ENCODE measurements at places on chromosomes 2 and 18.

- DNase-seq: no peak
These were observed 171.1 kb upstream of the UNC80 start for GRCh38 chr2:209600341-209601171.

DNA sequence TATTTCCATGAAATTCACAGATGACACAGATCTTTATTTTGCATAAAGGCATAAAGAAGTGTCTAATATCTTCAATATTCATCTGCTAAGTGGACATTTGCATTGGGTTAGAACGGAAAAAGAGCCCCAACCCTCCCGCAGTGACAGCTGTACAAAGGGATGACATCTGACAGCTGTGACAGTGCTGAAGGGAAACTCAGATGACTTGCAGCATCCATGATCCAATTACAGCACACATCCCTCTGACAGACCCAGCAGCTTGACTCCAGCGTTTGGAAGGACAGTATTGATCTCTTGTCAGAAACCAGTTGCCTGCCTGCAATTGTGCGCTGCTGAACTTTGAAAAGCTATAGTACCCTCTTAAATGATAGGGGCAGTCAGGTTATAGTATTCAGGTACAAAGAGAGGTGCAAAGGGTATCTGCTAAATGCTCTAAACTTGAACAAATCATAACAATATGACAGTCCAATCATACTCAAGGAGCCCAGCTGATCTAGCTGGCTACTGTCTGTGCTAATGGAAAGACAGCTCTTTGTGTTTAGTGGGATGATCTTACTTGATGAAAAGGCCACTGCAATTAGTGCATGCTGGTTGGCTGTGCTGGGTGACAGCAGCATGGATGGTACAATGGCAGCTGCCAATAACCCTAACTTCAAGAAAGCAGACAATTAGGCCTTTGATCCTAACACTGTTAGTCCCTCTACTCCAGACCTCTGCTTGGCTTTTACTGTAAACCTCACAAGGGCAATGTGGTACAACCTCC lies 599.2 kb downstream of the NR4A2 start:
- DNase-seq: no peak

- DNase-seq: peak; percentile 11
These were observed 337.5 kb upstream of the NT5C1B start for GRCh38 chr2:18926631-18927524.

DNA sequence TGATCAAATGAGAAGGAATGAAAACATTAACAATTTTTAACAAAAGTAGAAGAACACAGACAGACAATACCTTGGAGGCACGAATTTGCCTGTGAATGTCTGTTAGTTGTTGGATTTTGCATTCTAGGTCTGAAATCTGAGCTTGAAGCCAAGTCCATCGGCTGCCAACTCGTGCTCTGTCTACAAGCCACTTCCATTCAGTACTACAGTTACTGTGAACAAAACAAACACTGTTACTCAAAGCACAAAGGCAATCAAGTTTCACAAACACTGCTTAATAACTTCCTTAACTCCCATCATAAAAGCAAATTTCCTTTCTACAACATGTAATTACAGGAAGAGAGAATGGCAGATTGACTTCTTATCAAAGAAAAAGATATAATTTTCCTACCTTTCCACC lies 42.2 kb downstream of the KANSL1L start:
- DNase-seq: no peak

DNA sequence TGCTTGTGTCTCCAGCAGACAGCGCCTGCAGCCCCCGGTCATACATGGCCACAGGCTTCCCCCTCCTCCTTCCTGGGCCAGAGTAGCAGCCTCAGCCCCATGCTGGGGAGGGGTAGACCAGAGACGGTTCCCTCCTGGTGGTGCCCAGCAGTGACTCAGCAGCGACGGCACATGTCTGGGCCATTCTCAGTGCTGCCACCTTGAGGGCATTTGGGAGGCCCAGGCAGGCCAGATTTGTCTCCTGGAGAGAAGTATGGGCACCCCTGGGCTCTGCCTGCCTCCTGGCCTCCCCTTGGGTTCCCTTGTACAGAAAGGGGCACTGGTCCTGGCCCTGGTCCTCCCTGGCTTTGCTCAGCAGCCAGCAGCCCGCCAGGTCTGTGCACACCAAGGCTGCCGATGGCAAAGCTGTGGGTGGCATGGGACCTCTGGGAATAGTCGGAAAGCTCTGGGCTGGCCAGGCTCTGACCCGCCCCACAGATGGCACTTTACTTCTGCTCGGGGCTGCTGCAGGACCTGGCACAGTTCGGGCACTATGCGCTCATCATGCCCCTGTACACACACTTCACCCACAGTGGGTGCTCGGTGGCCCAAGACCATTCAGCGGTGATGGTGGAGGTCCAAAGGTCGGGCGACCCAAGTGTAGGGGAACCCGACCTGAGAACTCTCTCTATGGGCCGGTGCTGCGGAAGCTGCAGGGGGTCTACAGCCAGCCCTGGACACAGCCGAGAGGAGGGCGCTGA lies 11.4 kb upstream of the ALPI start:
- DNase-seq: peak; percentile 51

DNA sequence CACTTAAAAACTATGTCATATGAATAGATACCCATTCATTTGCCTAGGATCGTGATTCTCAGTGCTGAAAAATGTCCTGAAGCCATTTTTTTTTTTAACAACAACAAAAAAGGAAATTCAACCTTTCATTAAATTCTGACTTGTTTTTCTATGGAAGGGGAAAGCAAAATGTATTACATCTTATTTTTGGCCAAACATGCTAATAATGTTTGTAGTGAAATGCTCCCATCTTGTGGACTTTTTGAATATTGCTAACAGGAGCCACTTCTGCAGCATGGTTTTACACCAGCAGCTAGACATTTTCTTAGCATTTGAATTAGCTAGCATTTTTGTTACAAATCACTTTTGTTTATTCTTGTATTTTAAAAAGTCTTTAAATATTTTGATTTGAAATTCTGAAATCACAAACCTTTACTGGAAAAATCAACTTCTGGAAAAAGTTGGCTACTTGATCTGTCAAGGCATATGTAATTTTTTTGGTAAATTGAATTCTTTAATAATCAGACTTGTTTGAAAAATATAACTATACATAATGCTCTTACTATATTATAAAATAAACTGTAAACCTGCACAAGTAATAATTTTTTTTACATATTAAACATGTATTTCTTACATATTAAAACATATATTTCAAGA lies 75.8 kb downstream of the KIDINS220 start:
- DNase-seq: no peak

DNA sequence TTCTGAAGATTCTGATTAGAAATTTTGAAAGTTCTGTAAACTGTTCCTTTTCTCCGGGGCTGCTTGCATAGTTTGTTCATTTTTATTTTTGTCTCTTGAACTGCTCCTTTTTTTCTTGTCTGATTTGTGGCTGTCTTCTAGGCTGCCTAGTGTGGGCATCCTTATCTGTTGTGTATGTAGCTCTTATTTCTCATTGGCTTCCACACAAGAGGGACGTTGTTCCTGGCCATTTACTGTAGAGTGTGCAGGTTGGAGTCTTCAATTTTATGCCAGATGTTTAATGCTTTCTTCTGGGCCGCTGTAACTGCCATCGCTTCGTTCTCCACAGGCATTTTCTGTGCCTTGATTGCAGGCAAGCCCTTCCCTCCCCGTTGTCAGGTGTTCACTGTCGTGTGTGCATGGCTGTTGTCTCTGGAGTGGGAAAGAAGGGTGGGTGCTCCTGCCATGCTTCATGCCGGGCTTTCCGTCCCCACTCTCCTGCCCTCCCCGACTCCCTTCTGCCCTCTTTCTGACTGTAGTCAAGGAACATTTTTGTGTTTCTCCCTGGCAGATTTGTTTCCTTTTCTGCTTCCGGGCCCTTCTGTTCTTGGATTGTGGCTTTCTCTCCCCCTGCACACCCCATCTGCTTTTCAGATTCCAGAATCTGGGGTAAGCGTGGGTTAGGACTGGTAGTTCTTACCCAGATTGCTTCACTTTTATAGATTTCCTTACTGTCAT lies 15.5 kb downstream of the CEP192 start:
- DNase-seq: no peak

DNA sequence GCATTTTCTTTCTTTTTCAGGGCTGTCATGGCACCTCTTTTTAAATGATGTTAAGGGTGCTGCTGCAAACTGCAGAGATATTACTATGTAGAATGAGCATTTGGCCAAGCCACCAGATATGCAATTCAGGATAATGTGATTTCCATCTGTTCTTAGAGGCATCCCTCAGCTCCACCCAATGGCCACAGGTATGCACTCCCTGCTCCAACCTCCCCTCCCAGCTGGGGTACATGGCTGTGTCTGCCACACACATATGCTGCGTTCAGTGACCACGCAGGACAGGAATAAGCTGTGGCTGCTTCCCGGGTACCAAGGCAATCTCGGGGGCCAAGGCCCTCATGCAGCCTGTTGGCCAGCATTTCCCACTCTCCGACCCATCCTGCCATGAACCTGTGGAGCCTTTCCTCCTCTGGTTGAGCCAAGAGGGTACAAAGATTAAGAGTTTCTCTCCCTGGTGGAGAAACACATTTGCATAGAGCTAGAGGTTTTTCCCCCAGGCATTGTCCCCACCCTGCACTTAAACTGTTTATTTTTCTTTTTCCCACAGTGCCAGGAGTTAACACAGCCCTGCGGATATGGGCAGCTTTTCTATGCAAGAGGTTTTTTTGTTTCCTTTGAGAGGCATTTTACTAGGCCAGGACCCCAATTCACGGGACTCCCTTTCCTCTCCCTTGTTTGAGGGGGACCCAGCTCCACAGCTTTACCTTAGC lies 147.0 kb downstream of the GCA start:
- no peak for DNase-seq

DNA sequence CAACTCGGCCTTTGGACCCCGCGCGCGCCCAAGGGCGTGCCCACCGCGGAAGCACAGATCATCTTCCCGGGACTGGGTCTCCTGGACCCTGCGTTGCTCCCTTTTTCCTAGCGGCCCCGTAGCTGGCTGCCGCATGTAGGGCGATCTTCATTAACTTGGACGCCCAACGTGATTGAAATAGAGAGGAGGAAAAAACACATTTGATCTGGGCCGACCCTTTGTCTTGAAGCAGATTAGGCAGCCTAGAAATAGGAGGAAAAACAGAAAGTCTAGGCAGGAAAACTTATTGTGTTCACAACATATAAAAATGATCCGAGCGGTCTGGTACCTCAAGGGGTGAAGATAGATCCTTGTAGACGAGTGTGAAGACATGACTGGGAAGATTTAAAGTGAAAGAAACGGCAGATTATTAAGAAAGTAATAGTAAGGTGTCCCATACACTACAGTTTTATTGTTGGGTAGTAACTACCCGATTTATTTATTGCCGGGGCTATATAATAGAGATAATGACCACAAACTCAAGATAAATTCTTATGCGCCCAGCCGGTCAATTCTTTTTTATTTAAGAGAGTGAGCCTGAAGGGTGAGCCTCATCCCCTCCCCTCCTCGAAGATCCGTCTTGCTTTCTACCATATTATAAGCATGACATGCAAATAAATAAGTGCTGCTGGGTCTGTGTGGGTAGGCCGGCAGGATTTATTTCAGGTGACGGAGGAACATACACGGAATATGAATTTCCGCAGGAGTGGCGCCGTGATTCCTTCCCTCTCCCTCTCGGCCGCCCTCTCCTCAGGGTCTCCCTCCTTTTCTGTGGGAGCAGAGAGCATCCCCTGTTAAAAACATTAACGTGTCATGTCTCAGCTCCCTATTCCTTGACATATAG lies 147.4 kb downstream of the MEIS1 start:
- DNase-seq: no peak

DNA sequence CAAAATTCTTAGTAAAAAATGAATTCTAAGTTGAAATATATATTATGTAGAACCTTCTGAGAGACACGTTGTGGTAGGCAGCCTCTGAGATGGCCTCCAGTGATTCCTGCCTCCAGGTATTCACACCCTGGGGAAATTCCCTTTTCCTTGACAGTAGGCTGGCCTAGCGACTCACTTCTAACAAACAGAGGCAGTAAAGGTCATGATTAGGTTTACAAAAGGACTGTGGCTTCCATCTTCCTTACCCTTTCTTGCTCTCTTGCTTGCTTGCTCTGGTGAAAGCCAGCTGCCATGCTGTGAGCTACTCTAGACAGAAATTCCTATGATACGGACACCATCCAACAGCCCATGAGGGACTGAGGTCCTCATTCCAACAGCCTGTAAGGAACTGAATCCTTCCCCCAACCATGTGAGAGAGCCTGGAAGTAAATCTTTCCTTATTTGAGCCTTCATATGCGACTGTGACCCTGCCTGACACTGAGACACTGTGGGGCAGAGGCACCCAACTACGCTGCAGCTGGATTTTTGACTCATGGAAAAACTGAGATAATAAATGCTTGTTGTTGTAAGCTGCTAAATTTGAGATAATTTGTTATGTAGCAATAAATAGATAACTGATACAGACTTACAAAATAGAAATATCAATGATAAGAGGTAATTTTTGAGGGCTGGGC lies 32.7 kb upstream of the SERTAD2 start:
- DNase-seq: no peak

- DNase-seq: no peak
These were observed 76.9 kb downstream of the RTP5 start for GRCh38 chr2:241946306-241947003.

Data from CD4-positive, alpha-beta T cell (primary cell).